Stimulated activated CD8-positive, alpha-beta memory T cell treated with anti-CD3 and anti-CD28 coated beads, Interleukin-4, amount 100 ng/mL, for 4 hours (primary cell): ENCODE measurements at places on chromosomes 2 and 18.

DNA sequence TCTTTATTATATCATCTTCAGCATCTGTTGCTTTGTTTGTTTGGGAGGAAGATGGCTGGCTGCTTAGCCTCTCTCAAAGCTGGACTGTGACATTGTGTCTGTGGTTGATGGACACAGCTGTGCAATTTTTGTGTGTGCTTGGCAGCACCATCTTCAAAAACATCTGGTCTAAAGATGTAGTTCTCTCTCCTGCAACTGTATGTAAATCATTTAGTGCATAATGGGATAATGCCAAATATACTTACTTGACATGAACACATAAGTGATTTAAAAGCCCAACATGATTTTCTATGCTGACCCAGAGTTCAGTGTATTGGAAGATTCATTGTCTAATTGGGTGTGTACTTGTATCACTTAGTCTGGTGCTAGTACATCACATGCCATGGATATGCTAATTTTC, 112.2 kb downstream of the MAP4K4 start:
- DNase-seq: no peak

DNA sequence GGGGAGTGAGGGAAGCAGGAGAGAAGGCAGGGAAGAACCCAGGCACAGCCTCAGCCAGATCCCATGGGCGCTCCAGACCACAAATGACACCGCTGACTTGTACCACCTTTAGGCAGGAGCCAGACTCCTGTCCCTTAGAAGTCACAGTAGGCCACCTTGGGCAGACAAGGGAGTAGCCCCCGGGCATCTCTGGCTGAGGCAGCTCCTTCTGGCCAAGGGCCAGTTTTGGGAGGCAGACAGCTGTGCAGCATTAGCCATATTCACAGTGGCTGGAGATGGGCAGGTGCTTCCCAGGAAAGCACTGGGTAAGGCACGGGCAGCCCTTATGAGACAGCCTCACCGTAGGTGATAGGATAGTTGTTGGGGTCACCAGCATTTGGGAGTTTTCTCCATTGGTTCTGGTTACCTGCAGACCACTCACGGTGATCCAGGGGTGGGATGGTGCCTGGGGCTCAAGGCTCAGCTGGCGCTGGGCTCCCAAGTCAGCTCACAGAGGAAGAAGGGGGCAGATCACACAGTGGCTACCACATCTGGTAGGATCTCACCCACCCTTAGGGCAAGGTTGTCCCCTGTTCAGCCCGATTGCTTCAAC, 2.1 kb downstream of the ASTL start:
- no peak for DNase-seq

DNA sequence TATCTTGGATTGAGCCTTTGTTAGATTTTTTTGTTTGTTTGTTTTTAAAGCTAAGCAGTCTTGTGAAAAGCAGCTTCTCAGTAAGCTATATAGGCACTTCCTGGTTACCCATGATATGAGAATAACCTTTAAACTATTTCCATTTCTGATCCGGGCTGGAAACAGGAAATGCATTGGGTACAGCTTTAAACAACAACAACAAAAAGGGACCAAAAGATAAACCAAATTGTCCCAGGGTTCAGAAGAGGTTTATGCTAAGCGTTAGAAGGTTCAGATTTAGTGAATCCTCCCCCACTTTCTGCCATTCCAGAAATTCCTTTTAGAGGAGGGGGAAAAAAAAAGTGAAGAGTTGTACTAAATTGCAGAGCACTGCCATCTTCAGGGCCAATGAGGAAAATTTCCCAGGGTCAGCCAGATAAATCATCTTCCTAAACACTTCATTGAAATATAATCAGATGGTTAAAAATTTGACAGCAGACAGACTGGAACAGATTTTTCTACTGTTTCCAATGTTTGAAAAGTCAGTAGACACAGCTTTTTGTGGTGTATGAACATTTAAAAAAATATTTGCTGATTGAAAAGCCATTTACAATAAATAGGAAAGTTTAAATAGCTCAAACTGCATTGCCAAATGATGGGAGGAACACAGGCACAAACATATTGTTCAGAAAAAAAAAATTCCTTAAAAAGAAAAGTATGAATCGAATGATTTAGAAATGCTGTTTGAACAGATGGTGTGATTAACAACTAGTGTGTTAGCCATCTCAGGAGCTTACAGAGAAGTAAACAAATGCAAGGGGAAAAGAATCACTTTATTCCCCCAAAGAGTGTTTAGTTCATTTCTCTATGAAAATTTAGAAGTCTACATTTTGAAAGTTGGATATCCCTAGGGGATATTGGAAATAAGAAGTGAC, 189.9 kb upstream of the TANK start:
- DNase-seq: no peak

DNA sequence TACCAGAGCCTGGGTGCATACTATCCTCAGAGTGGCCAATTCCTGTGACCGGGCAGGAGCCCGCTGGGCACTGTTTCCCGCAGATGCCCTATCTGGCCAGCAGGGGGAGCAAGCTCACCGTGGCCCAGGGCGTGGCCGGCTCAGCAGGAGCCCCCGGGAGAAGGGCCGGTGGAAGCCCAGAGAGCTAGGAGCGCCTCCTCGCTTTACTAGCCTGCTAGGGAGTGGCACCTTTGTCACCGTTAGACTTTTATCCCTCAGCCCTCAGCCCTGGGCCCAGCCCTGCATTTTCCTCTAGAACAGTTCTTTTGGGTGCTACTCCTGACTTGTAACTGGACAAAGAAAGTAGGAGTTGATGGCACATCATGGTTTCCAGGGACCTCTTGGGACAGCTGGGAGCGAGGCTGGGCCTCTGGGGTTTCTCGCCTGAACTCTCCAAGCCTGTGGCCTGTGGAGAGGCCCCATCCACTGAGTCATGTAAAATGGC, 24.0 kb downstream of the TMEM177 start:
- DNase-seq: peak; percentile 31

- DNase-seq: no peak
Measured at GRCh38 chr18:2417861-2418610, 153.3 kb downstream of the METTL4 start.

- no peak for DNase-seq
Measured at GRCh38 chr2:239147376-239147775, 253.4 kb downstream of the HDAC4 start.

GRCh38 chr18:38923126-38923525, 1357.5 kb upstream of the CELF4 start:
- no peak for DNase-seq

GRCh38 chr2:1591461-1591770, 152.9 kb downstream of the PXDN start:
- DNase-seq: no peak

DNA sequence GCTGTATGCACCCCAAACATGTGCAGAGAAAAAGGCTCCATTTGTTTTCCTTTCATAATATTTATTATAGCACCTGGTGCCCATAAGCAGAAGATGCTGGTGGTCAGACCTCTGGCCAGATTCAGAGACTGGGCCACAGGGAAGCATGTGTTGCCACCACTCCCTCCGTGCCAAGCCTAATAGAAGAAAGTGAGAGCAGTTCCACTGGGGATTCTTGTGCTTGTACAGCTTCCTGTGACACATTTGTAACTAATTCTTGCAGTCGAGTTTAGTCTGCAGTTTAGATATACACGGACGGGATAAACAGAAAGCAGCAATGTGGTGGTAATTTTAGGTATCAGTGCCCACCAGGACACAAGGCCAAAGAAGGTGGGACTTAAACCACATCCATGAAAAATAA, 135.4 kb upstream of the PIEZO2 start:
- DNase-seq: no peak

DNA sequence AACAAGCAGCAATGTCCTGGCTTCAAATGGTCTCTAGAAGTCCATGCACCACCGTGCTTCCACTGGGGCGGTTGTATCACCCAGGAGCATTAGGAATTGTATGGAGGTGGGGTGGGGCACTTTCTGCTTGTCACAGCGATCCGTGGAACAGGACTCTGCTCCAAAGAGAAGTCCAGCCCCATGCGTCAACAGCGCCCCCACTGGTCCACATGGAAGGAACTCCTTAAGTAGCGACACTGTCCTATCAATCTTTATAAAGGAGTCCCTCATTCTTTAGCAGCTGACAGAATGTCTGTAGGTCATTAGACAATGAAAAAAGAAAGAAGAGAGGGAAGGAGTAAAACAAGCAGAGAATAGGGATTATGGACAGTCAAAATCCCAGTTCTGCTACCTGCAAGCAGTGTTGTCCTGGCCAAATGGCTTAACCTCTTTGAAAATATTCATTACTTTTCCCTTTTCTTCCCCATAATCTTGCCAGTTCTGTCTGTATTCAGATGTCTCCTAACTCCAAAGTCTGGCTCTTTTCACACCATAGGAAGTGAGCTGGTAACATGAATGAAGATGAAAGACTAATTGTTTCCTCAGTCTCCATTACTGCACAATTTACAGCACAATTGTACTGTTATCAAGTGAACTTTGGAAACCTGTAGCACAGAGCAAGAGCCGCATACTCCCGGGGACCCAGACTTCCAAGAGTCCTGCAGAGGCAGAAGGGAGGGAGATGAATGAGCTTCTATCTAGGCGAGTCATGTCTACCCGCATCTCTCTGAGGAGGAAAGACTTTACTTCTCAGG, 9.9 kb downstream of the NFE2L2 start:
- DNase-seq: no peak

- DNase-seq: no peak
Measured at GRCh38 chr2:8545695-8546611, 135.9 kb upstream of the ID2 start.

- no peak for DNase-seq
Measured at GRCh38 chr2:238027058-238027457, 33.7 kb upstream of the SCLY start.

DNA sequence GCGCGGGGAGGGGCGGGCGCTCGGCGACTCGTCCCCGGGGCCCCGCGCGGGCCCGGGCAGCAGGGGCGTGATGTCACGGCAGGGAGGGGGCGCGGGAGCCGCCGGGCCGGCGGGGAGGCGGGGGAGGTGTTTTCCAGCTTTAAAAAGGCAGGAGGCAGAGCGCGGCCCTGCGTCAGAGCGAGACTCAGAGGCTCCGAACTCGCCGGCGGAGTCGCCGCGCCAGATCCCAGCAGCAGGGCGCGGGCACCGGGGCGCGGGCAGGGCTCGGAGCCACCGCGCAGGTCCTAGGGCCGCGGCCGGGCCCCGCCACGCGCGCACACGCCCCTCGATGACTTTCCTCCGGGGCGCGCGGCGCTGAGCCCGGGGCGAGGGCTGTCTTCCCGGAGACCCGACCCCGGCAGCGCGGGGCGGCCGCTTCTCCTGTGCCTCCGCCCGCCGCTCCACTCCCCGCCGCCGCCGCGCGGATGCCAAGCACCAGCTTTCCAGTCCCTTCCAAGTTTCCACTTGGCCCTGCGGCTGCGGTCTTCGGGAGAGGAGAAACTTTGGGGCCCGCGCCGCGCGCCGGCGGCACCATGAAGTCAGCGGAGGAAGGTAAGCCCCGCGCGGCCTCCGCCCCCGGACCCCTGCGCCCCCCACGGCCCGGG, at the start of gene NFATC1:
NFATC1 (plus strand) TSS at position 170 of the 644 bp plus-strand sequence; CDS start at position 465, 295 bp downstream.
- peak; percentile 59 for DNase-seq

DNA sequence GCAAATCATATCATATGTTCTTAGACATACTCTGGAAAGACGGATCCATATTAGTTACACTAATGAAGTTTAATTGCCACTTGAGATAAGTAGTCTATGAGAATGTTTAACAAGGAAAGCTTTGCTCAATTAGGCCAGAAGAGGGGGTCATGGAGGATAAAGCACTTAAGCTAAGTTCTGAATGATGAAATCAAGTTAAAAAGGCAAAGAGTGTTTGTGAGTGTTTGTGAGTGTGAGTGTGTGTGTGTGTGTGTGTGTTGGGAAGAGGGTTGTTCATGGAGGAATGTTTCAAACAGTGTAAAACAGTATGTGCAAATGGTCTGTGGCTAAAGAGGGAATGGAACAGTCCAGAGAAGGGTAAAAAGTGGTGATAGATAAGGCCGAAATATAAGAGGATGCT, 360.9 kb downstream of the ERBB4 start:
- DNase-seq: no peak

- no peak for DNase-seq
Measured at GRCh38 chr2:2021995-2022394, 277.7 kb upstream of the PXDN start.

- no peak for DNase-seq
Measured at GRCh38 chr18:12862467-12862866, 21.6 kb downstream of the PTPN2 start.

- no peak for DNase-seq
Measured at GRCh38 chr2:157150747-157151146, 106.8 kb upstream of the GALNT5 start.

- DNase-seq: no peak
Measured at GRCh38 chr18:10245846-10246175, 208.6 kb upstream of the APCDD1 start.

- no peak for DNase-seq
Measured at GRCh38 chr2:10362096-10362897, 59.6 kb downstream of the HPCAL1 start.

DNA sequence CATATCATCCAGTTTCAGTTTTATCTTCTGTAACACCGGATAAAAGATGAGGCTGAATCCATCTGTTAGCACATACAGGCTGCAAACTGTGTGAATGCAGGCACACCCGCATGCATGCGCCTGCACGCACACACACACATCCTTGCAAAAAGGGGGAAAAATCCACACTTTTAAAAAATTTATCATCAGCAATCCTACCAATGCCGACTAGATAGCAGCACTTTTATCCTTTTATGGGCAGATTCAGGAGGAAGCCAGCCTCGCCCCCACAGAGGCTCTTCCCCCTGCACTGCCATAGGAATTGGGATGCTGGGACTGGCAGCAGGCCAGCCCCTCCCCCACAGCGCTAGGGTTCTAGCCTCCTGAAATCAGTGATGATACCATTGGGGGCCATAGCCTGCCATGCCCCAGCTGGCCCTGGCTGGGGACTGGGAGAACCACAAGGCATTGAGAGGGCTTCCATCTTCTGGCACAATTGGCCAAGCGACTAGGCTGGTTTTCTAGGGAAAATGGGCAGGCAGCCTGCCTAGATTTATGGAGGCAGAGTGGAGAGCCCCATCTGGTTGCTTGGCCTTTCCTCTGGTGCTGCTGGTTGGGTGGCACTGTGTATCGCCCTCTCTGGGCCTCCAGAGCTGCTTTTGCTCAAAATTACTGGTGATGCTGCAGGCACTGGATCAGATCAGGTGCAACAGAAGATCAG, 25.5 kb downstream of the CYRIA start:
- no peak for DNase-seq
